ENCODE measurements at places on chromosomes 5 and 9.

DNA sequence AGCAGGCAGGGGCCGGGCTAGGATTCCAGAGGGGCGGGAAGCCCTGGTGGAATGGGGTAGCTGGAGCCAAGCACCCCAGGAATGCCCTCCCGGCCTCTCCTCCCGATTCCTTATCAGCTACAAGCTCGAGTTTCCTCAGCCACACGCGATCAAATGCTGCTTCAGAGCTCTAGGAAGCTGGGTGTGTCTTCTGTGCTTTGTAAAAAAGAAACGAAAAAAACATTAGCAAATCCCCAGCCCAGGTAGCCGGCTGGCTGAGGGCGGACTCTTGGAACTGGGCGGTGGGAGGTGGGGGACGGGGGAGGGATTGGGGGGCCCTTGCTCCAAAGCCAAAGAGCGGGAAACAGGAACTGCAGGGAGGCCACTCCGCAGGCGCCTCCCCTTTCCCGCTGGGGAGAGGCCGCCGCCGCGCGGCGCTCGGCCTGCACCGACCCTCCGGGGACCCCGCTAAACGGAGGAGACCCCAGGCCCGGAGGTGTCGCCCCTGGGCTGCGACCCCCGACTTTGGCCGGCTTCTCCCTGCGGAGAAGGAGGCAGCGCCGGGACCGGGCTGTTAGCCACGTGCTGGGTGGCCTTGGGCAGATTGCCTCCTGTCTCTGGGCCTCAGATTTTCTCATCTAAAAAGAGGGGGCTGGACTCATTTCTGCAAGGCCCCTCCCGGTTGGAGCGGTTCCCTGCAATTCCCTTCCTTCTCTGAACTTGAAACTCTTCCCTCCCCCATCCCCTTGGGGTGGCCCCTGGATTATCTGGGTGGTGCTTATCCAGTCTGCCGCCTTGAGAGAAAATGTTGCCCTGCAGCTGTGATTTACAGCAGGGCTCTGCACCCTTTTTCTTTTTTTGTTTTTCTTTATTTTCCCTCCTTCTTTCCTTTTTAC, 40.9 kb upstream of the FABP6 start:
- no peak for DNase-seq

GRCh38 chr5:104967806-104968410, 1405.3 kb upstream of the NUDT12 start:
- no peak for DNase-seq

DNA sequence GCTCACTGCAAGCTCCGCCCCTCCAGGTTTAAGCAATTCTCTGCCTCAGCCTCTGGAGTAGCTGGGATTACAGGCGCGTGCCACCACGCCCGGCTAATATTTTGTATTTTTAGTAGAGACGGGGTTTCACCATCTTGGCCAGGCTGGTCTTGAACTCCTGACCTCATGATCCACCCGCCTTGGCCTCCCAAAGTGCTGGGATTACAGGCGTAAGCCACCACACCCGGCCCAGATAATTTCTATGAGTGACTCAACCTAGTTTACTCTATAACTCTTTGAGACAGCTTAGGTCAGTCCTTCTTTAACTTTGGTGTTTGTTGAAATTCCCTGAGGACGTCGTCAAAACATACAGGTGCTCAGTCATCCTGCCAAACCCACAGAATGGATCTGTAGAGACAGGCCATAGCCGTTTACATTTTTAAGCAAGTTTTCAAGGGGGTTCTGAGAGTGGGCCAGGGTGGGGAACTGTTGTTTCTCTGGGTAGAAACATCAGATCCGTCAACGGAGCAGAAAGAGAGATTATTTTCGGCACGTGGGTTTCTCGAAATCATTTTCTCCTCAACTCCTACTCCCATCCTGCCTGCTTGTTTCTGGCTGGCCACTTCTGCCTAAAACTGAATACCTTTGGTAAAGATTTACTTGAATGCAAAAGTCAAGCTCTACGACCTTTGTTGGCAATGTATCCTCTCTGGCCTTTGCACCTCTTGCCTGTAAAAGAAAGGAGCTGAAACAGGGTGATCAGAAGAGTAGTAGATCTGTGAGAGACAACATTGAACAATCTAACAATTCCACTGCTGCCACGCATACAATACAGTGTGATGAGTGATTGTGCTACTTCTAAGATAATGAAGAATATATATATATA, 6.0 kb upstream of the BOD1 start:
- no peak for DNase-seq

GRCh38 chr9:92294297-92294676, 790 bp upstream of the IARS1 start:
- DNase-seq: no peak

DNA sequence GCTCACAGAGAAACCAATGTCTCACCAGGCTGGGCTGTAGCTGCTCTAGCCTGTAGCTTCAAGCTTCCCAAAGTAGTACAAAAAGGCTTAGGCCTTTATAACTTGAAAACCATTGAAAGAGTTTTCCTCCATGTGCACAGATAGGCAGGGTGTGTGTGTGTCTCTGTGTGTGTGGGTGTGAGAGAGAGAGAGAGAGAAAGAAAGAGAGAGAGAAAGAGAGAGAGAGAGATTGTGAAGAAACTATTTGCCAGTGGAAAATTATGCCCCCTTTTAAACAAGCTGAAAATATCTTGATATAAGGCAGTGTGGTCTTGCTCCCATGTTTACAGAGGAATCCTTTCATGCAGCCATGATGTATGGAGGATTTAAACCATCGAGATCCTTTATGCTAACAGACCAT, 17.9 kb upstream of the GDNF start:
- no peak for DNase-seq

DNA sequence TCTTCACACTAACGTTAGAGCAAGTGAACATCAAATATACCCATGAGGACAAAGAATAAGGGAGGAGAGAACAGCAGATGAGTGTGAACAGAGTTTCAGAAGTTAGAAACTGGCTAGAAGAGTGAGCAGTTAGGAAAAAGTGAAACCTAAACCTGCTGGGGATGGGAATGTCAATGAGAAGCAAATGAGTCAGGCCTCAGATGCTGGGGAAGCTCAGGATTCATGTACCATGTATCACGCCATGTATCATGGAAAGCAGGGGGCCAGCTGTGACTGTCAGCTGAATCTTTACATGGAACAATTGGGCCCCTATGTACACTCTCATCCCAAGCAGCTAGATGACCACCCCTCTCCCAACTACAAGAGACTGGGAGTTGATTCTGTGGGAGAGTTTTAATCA, 16.2 kb downstream of the GDF9 start:
- DNase-seq: no peak

DNA sequence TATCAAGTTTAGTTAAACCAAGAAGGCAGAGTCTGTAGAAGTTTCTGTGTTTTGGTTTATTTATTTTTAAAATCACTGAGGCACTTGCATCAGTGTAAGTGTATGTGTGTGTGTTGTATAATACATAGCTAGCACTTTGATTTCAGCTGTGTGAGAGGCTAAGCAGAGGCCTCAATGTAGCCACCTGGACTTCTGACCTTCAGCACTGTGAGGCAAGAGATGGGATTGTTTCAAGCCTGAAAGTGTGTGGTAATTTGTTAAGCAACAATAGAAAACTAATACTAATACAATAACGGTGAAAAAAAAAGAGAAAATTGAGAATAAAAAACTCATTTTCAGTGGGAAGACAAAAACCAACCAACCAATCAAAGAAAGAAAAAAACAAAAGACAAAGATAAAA, 327.3 kb downstream of the CDH18 start:
- no peak for DNase-seq

All from memory B cell (primary cell).